Caco-2 (cell line): ENCODE measurements at places on chromosomes 4 and X.

DNA sequence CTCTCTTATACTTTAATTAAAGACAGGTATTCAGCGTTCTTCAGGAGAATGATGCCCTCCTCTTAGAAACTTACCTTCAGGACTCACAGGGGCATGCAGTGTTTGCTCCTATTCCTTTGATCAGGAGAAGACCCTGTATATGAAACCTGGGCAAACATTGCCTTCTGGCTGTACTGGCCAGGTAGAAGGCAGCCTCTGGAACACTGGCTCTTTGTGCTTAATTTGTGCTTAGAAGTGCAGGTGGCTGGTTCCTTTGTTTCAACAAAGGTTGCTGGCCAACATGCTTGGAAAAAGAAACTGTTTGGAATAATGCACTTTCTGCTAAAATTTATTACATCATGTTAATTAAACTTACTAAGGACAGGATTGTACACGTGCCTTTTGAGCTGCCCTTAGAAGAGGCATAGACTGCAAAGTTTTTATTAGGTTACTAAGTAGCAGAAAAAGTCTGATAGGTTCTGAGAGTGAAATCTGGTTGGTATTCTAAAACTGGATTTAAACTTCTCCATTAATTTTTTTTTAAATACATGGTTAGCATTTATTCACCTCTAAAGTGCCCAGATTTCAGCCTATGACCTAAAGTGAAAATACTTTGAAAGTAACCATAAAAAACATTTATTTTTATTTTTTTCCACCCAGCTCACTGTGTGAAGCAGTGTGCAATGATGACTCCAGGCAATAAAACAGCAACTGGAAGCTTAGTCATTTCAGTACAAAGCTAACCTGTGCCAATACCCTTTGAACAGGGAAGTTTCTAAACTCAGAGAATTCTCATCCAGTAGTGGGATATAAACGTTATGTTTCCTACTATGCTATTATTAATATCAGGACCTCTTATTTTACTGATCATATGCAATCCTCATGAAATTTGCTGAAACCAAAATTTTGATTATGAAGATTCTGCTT is 11.3 kb downstream of the RASSF6 start:
- DNase-seq: no peak

GRCh38 chr4:151887031-151887815 is 126.4 kb upstream of the GATB start:
- no peak for DNase-seq

- DNase-seq: no peak
Measured at GRCh38 chrX:153670748-153671588, 2.6 kb downstream of the PNCK start.

GRCh38 chr4:112061207-112061817 is 83.9 kb upstream of the FAM241A start:
- no peak for DNase-seq

GRCh38 chr4:86033171-86033570 is 326.7 kb downstream of the MAPK10 start:
- no peak for DNase-seq

- no peak for DNase-seq
Measured at GRCh38 chrX:24838629-24839028, 144.9 kb downstream of the POLA1 start.

- peak; percentile 26 for DNase-seq
Measured at GRCh38 chrX:48972220-48973164, 848 bp upstream of the KCND1 start.

GRCh38 chrX:17187136-17187756 is 187.8 kb upstream of the NHS start:
- DNase-seq: no peak
